T-cell (primary cell): ENCODE measurements at places on chromosomes 13 and 19. TPM values are rescaled to one million over a fixed set of nuclear protein-coding genes. Genes with fewer than 3 reads are reported as not detected.

- DNase-seq, result no peak
These were observed 127.3 kb upstream of the EDNRB start for GRCh38 chr13:78045916-78046315.

Gene ZNF284
- total RNA-seq, result 2.6 TPM

Gene DAND5
- total RNA-seq, result not detected

DNA sequence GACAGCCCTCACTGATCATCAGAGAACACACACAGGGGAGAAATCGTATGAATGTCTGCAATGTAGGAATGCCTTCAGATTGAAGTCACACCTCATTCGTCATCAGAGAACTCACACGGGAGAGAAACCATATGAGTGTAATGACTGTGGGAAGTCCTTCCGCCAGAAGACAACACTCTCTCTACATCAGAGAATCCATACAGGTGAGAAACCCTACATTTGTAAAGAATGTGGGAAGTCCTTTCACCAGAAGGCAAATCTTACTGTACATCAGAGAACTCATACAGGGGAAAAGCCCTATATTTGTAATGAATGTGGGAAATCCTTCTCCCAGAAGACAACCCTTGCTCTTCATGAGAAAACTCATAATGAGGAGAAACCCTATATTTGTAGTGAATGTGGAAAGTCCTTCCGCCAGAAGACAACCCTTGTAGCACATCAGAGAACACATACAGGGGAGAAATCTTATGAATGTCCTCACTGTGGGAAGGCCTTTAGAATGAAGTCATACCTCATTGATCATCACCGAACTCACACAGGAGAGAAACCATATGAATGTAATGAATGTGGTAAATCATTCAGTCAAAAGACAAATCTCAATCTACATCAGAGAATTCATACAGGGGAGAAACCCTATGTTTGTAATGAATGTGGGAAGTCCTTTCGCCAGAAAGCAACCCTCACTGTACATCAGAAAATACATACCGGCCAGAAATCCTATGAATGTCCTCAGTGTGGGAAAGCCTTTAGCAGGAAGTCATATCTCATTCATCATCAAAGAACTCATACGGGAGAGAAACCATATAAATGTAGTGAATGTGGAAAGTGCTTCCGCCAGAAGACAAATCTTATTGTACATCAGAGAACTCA is 32.5 kb downstream of the ZNF567 start:
- no peak for DNase-seq

DNA sequence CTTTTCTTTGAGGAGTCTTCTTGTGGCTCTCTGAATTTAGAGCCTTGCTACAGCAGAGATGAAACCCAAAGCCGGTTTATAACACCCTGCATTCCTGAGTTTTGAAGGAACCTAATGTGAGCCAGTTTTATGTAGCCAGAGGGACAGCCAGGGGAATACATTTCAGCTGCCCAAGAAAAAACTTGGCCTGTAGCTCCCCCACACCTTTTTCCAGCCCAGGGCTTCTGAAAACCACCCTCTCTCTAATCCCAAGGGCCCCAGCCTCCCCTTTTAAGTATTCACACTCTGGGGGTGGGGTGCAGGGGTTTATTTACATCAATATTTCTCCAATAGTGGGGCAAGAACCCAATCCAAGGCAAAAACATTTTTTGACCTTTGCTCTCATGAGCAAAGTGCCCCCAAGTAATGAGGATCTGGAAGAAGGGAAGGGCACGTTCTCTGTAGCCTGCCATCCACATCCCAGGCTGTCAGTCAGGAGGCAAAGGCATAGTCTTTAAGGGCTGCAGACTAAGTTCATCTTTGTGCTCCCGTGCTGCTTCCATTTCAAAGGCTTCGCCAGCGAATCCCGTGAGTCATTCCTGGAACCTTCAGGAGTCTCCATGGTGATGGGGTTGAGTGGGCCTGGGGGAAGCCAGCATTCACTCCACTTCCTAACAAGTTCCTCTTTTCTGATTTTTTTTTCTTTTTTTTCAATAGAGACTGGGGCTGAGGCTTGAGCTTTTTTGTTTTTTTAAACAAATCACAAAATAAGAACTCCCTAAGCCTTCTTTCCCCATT is 33.2 kb upstream of the MEDAG start:
- no peak for DNase-seq

- DNase-seq, result no peak
These were observed 86.9 kb downstream of the URI1 start for GRCh38 chr19:30028992-30029343.

Gene NUCB1
- 177 TPM for total RNA-seq

DNA sequence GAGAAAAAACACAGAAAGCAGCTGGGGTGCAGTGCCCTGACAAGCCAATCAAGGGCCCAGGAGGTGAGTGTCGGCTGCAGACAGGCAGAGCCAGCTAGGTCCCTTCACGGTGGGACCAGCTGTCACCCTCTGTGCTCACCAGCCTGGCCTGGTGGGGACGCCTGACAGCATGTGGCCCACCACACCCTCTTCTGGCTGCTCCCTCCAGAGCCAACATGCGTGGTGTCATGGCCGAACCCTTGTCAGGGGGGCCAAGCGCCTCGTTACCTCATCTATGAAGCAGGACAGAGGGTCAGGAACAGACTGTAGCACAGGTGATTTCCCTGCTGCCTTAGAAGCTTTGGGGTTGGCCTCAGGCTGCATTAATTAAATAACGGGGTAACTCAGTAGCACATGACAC is 40.0 kb upstream of the ISYNA1 start:
- no peak for DNase-seq

GRCh38 chr19:32397671-32398101 is 7.9 kb upstream of the DPY19L3 start:
- DNase-seq, result no peak

- DNase-seq, result no peak
These were observed 14.6 kb downstream of the AKT2 start for GRCh38 chr19:40270362-40271089.

Gene ICAM3
- 183 TPM for total RNA-seq

- no peak for DNase-seq
These were observed 146.7 kb upstream of the SPACA7 start for GRCh38 chr13:112229445-112229844.

- no peak for DNase-seq
These were observed 25.0 kb downstream of the LRCH1 start for GRCh38 chr13:46577696-46578589.

GRCh38 chr13:71644579-71644978 is 222.4 kb downstream of the DACH1 start:
- DNase-seq, result no peak

Gene MARK4
- total RNA-seq, result 31.9 TPM

- DNase-seq, result no peak
These were observed 43.2 kb downstream of the LATS2 start for GRCh38 chr13:21018220-21018619.

Gene KIR3DL1
- 0.45 TPM for total RNA-seq

Gene LYPD3
- 16.7 TPM for total RNA-seq

Gene MAB21L1
- not detected for total RNA-seq

Gene CEACAM21
- total RNA-seq, result 63.1 TPM

Gene TNNT1
- not detected for total RNA-seq

Gene ZNF181
- total RNA-seq, result 17.7 TPM

Gene NLRP9
- not detected for total RNA-seq

- no peak for DNase-seq
These were observed 251.8 kb downstream of the UQCRFS1 start for GRCh38 chr19:28960986-28961705.

Gene CAPS
- 74.8 TPM for total RNA-seq
